ENCODE measurements at places on chromosomes 2 and 18. TPM values are rescaled to one million over a fixed set of nuclear protein-coding genes. Genes with fewer than 3 reads are reported as not detected.

The LYPD6B gene
- not detected for total RNA-seq

The RAB27B gene
- 34.6 TPM for total RNA-seq

The AQP4 gene
- not detected for total RNA-seq

The STARD6 gene
- total RNA-seq: 0.35 TPM

The TUBB8B gene
- total RNA-seq: not detected

The CPLX4 gene
- not detected for total RNA-seq

The CCDC121 gene
- total RNA-seq: 1.2 TPM

The SCYGR4 gene
- total RNA-seq: not detected

The AQP12A gene
- not detected for total RNA-seq

The RRM2 gene
- total RNA-seq: 98.9 TPM

The TMEM169 gene
- total RNA-seq: 1.1 TPM

The OST4 gene
- 553 TPM for total RNA-seq

The IL1R1 gene
- total RNA-seq: 40.1 TPM

The CRACDL gene
- total RNA-seq: not detected

The RTP5 gene
- not detected for total RNA-seq

The CCDC85A gene
- 1.6 TPM for total RNA-seq

The UGT1A7 gene
- not detected for total RNA-seq

The SRD5A2 gene
- not detected for total RNA-seq

The MYCN gene
- not detected for total RNA-seq

The CXCR4 gene
- not detected for total RNA-seq

The UGT1A6 gene
- not detected for total RNA-seq

The CRIM1 gene
- total RNA-seq: 216 TPM

Data from myometrial cell (primary cell).